ENCODE measurements at places on chromosomes 1 and 21.

- no peak for DNase-seq
Observed at GRCh38 chr21:28269173-28269572, 723.5 kb downstream of the LTN1 start.

- DNase-seq = no peak
Observed at GRCh38 chr1:240712014-240712731, 100.2 kb upstream of the GREM2 start.

- no peak for DNase-seq
Observed at GRCh38 chr1:233497679-233498078, 116.2 kb upstream of the KCNK1 start.

DNA sequence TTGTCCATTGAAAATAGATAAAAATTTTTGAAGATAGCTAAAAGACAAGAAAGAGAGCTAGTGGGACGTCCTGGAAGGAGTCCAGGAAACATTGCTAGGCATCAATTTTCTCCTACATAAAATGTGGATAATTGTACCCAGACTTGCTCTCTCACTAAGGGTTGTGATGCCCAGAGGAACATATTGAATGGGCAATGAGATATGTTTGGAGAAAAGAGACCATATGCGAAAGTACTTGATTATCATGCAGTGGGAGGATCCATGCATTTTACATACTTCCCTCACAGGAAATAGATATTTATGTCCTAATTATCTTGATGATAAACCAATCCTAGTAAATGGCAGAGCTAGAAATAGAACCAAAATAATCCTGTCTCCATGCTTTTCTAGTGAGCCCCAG is 108.4 kb upstream of the TNR start:
- DNase-seq = no peak

GRCh38 chr1:81808760-81809159 is 8.0 kb downstream of the ADGRL2 start:
- no peak for DNase-seq

- no peak for DNase-seq
Observed at GRCh38 chr1:113983826-113984225, 4.6 kb downstream of the OLFML3 start.
